Inflammatory macrophage treated with lipopolysaccharide for 1 hour (primary cell): ENCODE measurements at places on chromosomes 12 and 14.

GRCh38 chr14:103122947-103123633 lies at the start of gene TNFAIP2:
TSS of gene TNFAIP2 (plus strand) at chr14:103123461. CDS start at chr14:103126458, 2,997 bp downstream.
- peak; percentile 93 for DNase-seq

DNA sequence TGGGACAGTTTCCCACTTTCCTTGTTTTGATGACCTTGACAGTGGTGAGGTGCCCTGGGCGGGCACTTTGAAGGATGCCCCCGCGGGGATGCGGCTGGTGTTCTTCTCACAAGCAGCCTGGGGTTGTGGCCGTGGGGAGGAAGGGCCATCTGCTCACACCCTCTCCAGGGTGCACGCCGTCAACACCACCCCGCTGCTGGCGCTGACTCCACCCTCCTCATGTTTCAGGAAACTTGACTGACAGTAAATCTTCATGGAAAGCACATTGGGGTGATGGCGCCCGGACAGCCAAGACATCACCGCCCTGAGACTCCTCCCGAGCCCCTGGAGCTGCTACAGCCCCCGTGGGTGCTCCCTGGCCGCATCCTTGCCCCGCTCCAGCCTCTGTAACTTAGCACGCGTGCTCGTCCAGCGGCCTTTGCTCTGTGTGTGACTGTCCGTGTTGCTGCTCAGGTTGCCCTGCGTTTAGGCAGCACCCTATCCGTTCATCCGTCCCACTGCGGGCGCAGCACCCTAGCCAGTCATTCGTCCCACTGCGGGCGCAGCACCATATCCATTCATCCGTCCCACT lies 150.2 kb upstream of the C14orf180 start:
- DNase-seq: no peak

DNA sequence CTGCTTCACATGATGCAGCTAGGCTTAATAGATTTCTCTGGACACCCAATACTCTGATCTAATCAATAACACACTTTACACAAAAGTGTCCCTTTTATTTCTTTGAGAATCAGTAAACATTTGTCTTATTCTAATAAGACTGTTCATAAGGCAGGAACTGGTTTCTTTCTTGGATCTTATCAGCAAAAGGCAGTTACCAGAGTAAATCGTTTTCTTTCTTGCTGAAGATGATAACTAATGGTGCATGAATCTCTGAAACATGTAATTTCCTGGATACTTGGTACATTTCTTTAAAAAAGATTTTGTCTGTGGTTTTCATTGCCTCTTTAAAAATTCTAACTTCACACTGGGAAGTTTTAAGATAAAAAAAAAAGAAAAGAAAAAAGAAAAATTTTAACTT lies 39.6 kb downstream of the WIF1 start:
- DNase-seq: no peak

DNA sequence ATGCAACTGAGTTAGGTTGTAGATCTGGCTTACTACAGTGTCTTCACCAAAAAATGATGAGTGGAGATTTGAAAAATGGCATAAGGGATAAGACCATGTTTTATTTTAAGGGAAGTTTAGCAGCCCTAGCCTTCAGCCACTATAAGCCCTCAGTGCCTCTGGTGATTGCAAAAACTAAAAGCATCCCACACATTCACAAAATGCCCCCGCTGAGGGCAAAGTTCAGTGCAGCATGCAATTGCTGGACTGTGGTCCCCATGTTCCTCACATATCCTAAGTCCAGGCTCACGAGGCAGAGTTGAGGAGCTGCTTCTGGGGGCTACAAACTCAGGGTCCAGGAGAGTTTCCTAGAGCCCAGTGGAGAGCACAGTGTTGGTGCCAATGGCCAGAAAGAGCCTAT lies 29.6 kb upstream of the NCOR2 start:
- DNase-seq: peak; percentile 43

- DNase-seq: no peak
These were observed 902 bp downstream of the ABCD2 start for GRCh38 chr12:39618701-39619100.

GRCh38 chr14:93970965-93971634 lies 5.3 kb downstream of the ASB2 start:
- peak; percentile 52 for DNase-seq

GRCh38 chr12:115394496-115395220 lies 710.7 kb upstream of the TBX3 start:
- DNase-seq: no peak

- no peak for DNase-seq
These were observed 8.5 kb upstream of the AMN1 start for GRCh38 chr12:31737345-31737744.

GRCh38 chr14:58821421-58821820 lies 183.7 kb downstream of the DACT1 start:
- DNase-seq: no peak

DNA sequence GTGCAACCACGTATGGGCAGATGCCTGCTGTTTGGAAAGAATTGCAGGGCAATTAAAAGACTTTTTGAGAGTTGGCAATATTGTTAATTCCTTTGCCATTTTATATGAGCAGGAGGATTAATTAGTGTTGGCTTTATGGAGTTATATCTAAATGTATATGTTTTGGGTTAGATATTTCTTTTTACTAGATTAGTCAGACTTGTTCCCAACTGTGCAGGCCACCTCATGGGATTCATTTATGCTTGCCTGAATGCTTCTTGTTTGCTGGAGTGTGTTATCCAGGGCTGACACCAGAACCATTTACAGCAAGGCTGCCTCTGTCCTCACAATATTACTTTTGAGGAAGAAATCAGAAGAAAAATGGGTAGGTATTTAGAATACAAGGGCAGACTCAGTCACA lies 192.5 kb downstream of the KTN1 start:
- no peak for DNase-seq

DNA sequence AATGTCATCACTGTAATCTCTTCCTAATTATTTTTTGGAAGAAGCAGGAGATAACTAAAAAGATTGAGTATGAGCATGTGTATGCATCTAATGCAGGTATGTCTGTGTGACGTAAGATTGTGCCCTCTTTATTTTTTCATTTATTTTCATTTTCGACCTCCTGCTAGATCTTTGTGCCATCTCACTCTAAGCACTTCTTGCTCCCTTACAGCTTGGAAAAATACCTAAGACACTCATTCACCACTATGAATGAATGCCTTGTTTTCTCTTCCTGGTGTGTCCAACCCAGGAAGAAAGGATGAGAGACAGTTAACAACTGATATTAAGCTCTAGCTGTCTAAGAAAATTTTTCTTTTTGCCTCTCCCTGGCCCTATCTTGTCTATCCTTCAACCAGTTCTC lies 76.8 kb upstream of the CISTR start:
- DNase-seq: no peak

DNA sequence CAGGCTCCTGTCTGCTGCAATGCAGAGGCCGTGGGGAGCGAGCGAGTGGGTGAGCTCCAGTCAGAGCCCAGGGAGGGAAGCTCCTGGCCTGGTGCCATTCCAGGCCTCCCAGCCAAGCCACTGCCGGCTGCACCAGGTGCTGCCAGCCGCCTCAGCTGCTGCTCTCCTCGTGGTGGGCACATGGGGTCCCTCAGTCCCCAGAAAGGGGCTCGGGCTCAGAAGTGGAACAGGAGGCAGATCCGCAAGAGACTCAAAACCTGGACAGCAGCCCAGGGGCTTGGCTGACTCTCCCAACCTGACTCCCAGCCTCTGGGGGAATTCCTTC lies 2.4 kb downstream of the ABCB9 start:
- no peak for DNase-seq

- no peak for DNase-seq
These were observed 389.0 kb upstream of the RPL10L start for GRCh38 chr14:47040550-47040949.

GRCh38 chr12:105832021-105832420 lies 306.7 kb downstream of the NUAK1 start:
- DNase-seq: no peak

GRCh38 chr12:98399532-98399931 lies 115.9 kb upstream of the TMPO start:
- peak; percentile 59 for DNase-seq

GRCh38 chr14:78535041-78535440 lies 364.9 kb downstream of the NRXN3 start:
- DNase-seq: no peak

- no peak for DNase-seq
These were observed 8.0 kb downstream of the ASCL1 start for GRCh38 chr12:102965281-102966155.

DNA sequence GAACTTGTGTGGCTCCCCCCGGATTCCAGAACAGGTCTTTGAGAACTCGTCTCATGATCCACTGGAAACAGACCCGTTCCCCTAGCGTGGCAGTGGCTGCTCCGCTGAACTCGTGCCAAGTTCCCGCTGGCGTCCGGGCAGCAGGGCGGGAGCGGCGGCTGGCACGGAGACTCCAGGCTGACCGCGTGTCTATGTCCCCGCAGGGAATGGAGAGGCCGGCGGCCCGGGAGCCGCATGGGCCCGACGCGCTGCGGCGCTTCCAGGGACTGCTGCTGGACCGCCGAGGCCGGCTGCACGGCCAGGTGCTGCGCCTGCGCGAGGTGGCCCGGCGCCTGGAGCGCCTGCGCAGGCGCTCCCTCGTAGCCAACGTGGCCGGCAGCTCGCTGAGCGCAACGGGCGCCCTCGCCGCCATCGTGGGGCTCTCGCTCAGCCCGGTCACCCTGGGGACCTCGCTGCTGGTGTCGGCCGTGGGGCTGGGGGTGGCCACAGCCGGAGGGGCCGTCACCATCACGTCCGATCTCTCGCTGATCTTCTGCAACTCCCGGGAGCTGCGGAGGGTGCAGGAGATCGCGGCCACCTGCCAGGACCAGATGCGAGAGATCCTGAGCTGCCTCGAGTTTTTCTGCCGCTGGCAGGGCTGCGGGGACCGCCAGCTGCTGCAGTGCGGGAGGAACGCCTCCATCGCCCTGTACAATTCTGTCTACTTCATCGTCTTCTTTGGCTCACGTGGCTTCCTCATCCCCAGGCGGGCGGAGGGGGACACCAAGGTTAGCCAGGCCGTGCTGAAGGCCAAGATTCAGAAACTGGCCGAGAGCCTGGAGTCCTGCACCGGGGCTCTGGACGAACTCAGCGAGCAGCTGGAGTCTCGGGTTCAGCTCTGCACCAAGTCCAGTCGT lies 1.5 kb downstream of the APOLD1 start:
- peak; percentile 77 for DNase-seq

GRCh38 chr12:100675432-100675831 lies 101.9 kb downstream of the GAS2L3 start:
- DNase-seq: peak; percentile 7

DNA sequence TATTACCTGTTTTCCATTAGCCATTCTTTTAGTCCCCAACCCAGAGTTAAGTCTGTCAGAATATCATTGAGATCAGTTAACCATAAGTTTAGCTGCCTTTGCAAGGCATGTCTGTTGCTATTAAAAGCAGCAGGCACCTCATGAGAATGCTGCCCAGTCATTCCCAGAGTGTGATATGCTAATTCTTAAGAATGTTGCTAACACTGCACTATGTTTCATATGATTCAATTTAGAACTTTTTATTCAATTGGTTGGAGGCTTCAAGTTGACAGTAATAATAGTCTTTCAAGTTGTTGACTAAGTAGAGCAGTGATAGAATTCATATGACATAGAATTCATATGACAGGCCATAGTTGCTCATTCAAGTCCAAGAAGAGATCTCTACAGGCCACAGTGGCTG lies 292.3 kb downstream of the FUT8 start:
- DNase-seq: no peak

- DNase-seq: no peak
These were observed 406.5 kb downstream of the ADAMTS20 start for GRCh38 chr12:43145481-43145880.

DNA sequence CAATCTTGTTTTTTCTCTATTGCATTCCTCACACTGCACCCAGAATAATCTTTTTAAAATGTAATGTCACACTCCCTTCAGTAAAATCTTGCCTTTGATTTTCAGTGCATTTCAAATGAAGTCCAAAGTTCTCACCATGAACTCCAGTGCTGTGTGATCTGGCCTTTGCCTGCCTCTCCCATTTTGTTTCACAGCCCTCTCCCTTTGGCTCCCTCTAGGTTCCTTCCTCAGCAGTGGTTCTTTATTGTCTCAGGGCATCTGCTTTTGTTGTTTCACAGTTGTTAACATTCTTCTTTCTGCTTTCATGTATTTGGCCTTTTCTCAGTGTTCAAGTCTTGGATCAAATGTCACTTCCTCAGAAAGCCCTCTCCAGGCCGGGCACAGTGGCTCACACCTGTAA lies 84.5 kb upstream of the AMN1 start:
- DNase-seq: no peak

GRCh38 chr12:46402451-46402850 lies 29.9 kb upstream of the SLC38A2 start:
- DNase-seq: no peak

GRCh38 chr12:85457016-85457415 lies 177.0 kb downstream of the ALX1 start:
- DNase-seq: no peak

DNA sequence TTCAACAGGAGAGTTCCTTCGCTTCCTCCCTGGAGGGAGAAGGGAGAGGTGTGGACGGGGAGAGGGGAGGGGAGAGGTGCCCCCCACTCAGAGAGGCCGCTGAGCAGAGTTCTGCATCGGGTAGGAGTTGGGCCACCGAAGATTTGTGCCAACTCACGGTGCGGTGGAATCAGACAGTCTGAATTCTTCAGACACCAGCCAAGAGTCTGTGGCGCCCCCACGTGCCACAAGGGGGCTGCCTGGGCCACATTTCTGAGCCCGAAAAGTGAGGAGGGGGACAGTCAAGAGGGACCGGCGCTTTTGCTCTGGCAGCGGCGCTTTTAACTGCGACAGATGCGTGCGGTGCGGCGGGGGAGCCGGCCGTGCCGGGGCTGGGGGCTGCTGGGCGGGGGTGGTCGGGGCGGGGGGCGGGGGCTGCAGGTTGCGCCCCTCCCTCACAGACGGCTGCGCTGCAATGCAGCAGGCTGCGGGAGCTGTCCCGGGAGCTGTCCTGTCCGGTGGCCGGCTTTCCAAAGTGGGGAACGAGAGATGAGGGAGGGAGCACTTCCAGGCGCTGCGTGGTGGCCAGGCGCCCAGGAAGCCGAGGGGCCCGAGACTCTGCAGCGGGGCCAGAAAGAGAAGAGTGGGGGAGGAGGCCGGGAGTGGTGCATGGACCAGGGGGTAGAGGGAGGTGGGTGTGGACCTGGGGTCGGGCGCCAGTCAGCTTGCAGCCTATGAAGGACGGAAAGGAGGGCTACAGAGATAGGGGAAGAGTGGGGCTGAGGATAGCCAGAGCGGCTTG lies 975 bp upstream of the RTL1 start:
- no peak for DNase-seq

- DNase-seq: no peak
These were observed 18.0 kb upstream of the RFX4 start for GRCh38 chr12:106564678-106565329.
